MV-4-11 (cell line): ENCODE measurements at places on chromosomes 2 and 18.

DNA sequence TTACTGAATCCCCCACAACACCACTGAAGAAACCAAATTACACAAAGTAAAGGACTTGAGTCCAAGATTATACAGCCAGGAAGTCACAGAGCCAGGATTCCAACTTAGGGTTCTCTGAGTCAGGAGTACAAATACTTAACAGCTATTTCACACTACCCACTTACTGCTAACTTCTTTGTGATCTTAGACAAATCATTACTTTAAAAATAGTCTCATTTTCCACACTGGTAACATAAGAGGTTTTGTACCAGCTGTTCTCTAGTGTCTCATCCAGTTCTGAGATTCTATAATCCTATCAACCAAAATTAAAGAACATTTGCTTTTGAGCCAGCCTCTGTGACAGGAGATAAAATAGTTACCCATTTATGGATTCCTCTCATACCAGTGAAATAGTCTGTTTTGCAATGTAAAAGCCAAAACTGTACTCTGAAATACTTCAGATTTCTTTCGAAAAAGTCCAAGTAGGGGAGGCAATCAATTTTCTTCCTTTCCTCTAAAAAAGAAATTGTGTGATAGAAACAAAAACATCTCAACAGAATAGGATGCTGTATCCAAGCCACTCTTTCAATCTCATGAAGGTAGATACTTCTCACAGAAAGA is 157.6 kb downstream of the LRATD1 start:
- DNase-seq, result no peak

- no peak for DNase-seq
Observed at GRCh38 chr18:57542126-57542525, 44.4 kb downstream of the FECH start.

GRCh38 chr2:197090742-197091367 is 164.3 kb upstream of the PGAP1 start:
- no peak for DNase-seq

DNA sequence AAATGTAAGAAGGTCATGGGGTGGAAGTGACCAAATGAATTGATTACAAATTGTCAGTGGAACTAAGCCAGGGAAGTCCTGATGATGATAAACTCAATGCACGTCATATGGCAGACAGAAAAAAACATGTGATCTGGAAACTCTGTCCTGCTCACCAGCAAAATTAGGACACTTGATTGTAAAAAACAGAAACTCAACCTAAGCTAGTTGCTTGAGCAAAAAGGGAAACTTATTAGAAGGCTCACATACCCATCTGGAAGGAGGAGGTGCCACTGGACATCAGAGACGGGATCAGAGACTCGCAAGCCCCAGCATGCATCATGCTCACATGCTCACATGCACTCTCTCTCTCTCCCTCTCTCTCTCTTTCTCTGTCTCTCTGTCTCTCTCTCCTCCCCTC is 96.8 kb downstream of the SP3 start:
- DNase-seq, result no peak

GRCh38 chr2:41764131-41764530 is 283.7 kb upstream of the PKDCC start:
- DNase-seq, result no peak

DNA sequence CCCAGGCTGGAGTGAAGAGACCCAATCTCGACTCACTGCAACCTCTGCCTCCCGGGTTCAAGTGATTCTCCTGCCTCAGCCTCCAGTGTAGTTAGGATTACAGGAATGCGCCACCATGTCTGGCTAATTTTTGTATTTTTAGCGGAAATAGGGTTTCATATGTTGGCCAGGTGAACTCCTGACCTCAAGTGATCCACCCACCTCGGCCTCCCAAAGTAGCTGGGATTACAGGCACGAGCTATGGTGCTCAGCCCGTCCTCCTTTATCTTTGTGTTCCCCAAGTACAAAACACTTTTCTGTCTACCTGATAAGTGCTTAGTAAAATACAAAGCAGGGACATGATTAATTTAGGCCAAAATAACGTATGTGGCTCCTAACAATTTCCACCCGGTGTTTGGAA is 91.2 kb upstream of the STK17B start:
- no peak for DNase-seq

GRCh38 chr2:202165208-202165607 is 73.2 kb downstream of the SUMO1 start:
- DNase-seq, result no peak

DNA sequence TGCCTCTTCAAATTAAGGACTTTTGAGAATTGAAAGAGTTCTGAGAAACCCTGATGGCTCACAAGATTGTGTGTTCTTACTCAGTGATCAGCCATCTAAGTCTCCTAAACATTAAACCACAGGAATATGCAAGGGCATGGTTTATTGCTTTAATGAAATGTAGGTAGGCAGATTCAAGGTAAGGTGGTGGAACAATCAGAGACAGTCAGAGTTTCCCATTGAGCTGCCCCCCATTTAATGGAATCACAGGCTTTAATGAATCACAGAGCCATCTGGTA is 107.8 kb upstream of the LRATD1 start:
- no peak for DNase-seq

DNA sequence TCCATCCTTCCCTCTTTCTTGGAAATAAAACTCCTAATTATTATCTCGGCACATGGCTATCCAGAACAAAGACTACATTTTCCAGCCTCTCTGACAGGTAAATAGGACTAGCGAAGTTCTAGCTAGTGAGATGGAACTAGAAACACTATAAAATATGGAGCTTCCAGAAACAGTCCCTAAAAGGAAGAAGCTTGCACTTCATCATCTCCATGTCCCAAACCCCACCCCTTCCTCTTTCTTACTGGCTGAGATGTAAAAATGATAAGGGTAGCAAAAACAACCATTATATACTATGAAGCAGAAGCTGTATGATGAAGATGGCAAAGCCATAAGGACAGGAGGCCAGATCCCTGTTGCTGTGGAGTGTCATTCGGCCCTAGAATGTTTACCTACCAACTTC is 11.7 kb upstream of the ACTR2 start:
- DNase-seq, result peak; percentile 12

GRCh38 chr2:235723811-235724465 is 230.1 kb downstream of the AGAP1 start:
- DNase-seq, result no peak

GRCh38 chr2:192124571-192124970 is 70.2 kb downstream of the TMEFF2 start:
- DNase-seq, result no peak

GRCh38 chr2:71602115-71602495 is 148.7 kb downstream of the DYSF start:
- DNase-seq, result no peak

DNA sequence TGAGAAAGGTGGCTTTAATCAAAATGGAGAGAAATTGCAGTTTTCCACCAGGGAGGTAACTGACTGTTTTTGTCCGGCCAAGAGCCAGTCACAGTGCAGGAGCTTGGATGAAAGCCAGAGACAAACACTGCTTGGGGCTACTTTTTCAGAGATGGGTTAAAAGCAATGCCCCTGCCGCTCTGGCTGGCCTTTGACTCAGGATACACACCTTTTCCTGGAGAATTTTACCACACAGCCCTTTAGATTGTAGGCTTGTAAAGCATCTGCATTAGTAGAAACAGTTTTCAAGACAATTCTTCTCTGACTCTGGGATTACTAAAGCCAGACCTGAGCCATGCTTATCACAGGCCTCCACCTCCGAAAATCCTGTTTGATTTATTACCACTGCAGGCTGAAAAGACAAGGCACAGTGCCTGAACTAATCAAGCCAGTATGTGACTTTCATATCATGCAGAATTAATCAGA is 79.7 kb downstream of the CCBE1 start:
- DNase-seq, result no peak

- no peak for DNase-seq
Observed at GRCh38 chr2:105890111-105890510, 145.4 kb downstream of the NCK2 start.

DNA sequence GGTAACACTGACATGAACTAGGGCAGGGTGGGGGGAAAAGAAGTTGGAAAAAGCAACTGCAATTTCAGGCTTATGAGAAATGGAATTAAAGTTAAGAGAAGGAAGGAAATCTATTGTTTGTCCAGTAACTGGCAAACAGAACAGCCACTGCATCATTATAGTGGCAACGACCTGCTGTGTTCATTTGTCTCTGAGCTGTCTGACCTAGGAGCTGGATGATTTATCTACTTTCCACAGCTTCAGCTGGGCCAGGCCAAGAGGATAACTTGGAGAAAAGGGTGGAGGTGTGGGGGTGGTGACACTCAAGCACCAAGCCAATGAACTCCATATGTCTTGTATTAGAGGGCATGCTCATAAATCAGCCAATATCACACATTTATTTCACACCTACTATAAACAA is 291.5 kb upstream of the KLHL29 start:
- DNase-seq, result no peak

- no peak for DNase-seq
Observed at GRCh38 chr2:10374362-10374943, 71.7 kb downstream of the HPCAL1 start.

DNA sequence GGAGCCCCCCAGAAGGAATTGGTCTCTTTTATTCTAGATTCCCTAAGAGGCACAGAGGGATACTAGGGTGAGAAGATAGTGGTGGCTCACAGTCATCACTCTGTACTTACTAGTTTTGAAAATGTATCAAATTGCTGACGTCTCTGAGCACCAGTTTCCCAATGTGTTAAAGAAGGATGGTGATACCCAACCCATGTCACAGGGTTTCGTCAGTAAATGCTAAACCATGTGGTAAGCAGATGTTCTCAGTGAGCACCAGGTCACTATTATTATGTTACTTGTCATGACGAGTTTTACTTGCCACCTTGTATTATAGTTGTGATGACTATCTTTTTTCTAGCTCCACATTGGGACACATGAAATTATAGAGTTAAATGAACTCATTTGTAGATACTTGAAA is 54.7 kb downstream of the NEDD4L start:
- no peak for DNase-seq

- peak; percentile 48 for DNase-seq
Observed at GRCh38 chr2:203451689-203452088, 83.4 kb downstream of the RAPH1 start.

DNA sequence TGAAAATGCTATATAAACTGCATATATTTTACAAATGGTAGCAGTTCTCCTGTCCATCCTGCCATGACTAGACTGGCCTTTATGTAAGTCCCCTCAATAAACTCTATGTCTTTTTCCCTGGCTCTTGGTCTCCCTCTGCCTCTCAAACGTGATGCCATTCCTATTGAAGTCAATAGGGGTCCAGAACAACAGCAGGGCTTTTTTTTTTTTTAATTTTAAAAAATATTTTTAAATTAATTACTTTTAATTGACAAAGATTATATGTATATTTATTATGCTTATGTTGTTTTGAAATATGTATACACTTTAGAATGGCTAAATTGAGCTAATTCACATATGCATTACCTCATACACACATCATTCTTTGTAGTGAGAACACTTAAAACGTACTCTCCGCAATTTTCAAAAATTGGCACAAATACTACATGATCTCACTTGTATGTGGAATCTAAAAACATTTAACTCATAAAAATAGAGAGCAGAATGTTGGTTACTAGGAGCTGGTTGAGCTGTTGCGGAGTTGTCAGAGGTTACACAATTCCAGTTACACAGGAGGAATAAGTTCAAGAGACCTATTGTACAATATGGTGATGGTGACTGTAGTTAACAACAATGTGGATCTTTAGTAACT is 123.1 kb downstream of the LRRTM4 start:
- no peak for DNase-seq

DNA sequence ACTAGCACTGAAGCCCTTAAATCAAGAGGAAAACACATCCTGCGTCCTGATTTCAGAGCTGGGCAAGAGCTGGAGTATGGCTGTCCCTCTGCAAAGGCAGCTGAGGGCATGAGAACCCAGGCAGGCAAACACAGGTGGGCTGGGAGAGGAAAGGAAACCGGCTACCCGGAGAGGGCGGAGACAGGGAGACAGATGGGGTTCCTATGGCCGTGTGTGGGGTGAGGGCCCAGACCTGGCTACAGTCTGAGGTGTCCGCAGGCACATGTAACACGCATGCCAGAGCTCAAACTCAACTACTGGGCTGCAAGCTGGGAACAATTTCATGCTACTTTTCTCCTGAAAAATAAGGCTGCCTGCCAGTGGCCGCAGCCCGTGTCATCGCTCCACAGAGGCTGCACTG is 2.7 kb downstream of the COPS9 start:
- DNase-seq, result no peak

DNA sequence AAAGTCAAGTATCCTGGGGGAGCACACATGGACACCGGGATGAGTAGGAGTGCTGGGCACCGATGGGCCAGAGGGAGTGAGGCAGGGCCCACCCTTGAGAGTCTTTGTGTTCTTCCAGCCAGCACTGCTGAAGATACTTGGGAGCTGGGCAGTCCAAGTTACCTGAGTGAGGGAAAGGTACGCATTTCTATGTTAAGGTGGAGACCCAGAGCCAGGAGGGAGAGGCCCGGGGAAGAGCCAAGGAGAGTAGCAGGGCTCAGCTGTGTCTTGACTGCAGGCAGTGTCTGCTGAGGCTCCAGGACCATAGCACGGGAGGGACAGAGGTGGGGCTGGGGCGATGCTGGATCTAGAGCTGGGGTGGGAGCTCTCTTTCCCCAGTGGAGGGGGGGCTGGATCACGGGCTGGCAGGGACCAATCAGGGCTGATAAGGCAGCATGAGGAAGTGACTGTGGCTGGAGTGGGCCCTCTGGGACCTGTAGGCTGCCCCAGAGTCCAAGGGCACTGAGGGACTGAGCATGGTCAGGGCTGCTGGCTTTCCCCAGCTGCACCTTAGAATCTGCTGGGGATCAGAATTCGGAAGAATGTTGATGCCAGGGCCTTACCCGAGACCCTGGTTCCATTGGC is 289.2 kb downstream of the PHLPP1 start:
- DNase-seq, result no peak

- DNase-seq, result no peak
Observed at GRCh38 chr18:22783662-22784076, 149.5 kb upstream of the RBBP8 start.

DNA sequence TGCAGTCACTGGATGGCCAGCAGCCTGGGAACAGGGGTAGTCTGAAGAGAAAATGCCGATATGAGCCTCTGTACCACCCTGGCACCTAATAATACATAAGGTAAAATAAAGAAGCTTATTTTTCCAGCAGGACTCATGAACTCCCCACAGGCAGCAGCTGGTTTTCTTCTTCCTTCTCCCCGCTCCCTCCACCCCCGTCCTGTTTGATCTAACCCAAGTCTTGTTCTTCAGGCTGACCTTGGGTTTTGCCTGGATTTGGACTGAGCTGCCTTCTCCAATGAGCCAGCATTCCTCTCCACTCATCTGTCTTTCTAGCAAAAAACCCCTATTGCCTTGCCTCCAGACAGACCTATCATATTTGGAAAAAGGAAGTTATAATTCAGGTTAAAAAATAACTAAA is 111.8 kb downstream of the CELF4 start:
- DNase-seq, result no peak
